NT2/D1 (cell line): ENCODE measurements at places on chromosomes 11 and 22.

GRCh38 chr22:28369854-28370253 lies 309.8 kb downstream of the TTC28 start:
- no peak for DNase-seq

DNA sequence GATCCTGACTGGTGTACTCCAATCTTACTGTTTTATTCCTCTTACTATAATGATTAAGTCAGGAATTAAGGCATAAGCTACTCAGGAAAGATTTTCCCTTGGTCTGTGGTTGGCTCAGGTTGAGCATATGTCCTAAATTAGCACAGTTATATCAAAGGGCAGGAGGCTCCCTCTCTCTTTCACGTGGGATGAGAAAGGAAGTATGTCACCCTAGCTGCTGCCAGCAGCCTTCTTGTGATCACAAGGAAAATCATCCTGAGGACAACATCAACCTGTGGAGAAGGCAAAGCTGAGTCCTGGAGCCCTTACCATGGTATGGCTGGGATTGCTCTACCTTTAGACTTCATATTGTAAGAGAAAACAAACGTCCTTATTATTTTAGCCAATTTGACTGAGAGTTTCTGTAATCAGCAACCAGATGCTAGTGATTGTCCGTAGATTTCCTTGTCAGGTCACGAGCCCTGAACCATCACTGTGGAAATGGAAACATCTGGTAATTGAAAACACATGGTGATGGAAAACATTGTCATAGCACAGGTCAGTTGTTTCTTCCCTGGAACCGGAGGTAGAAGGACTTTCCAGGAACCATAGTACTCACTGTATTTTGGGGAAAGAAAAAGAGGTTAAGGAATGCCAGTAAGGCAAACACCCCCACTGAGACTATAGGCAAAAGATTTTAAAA lies 40.6 kb upstream of the DEUP1 start:
- DNase-seq, result no peak

DNA sequence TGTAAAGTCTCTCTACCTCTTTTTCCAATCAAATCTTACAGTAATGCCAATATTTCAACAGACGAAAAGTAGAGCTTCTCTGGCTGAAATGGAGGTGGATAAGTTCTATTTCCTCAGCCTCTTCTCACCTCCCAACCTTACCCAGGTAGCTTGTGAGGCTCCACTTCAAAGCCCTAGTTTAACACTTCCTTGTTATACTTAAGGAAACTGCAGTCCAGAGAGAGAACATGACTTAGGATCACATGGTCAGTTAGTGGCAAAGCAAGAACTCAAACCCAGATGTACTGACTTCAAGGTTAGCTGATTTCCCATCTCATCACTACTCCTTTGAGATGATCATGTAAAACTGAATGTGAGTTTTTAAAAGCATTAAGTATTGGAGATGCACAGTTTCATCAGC lies 32.5 kb downstream of the PAK1 start:
- no peak for DNase-seq

DNA sequence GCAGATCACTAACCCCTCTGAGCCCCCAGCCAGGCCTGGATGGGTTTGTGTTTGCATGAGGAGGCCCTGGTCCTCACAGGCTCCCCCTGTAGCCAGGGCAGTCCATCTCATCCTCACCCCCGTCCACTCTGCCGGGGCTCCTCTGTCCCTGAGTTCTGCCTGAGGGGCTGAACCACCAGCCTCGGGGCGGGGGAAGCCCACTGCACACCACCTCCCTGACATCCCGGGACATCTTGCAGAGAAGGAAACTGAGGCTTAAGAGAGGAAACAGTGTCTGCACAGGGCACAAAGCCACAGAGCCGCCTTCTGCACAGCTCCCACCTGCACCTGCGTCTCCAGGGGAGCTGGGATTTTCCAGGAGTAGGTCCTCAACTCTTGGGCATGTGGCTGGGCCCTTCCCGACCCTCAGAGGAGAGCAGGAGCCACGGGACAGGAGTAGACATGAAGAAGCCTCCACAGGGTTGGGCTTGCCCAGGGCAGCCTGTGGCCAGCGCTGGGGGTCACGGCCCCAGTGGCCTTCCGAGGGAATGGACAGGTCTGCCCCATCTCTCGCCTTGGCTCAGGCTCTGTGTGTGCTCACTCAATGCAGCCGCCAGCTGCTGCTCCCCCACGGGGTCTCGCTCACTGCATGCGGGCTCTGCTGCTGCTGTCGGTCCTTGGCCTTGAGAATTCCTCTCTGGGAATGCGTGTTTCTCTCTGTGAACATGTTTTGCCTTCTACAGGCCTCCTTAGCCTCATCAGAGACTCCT lies 45.4 kb upstream of the CCDC188 start:
- DNase-seq, result no peak

DNA sequence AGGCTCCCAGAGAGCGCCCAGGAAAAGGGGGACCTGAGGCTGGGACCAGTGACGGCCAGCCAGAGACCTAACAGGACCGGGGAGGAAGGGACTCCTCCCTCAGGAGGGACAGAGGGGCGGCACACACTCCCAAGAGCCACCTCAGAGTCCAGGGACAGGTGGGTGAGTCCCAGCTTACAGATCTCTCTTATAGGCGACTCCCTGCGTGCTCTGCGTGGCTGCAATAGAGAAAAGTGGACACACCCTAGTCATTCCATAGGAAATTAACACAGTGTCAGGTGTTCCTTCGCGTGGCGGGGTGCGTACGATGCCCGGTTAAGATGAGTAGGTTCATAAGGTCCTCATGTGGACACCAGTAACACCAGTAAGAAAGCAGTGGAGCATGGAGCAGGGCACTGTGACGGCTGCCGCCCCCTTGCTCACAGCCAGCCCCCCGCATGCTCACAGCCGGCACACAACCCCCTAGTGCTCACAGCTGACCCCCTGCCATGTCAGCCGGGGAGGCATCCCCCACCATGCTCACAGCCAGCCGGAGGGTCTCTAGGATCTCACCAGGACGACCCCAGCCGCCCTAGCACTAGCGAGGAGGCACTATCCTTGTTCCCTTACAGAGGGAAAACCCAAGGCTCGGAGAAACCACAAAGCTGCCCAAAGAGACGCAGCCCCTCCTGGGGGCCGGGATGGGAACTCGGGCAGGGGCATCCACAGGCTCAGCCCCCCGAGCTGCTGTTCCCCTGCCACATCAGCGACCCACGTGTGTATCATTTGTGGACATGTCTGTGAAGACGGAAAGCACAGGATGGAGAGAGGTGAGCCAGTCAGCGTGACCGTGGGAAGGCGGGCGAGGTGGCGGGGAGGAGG lies 426.8 kb downstream of the TBC1D22A start:
- DNase-seq, result no peak

DNA sequence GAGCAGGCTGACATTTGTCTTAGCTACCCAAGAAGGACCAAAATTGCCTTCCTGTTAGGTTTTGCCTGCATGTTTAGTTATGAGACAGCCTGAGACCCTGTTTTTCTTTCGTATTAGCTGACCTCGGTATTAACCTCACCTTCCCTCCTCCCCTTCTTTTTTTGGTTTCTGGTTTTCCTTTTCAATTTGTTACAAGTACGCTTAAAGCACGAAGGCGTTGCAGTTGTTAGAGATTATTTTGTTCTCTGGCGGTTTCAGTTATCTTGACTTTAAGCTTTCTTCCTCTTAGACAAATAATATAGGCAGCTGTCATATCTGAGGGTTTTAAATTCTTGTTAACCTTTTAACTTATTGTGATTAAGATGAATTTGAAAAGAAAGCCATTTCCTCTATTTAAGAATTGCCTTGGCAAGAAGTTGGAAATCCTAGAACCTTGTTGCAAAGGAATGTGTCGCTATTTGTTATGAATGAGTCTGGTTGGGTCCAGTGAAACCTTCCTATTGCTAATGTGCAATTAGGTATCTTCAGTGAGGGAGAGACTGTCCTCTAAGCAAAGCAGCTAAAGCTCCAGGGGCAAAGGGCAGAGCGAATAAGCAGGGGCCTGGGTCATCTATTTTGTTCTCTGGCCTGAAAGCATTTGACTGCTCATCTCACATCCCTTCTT lies 45.7 kb downstream of the PACS1 start:
- no peak for DNase-seq
